Thoracic aorta (tissue), 2 donors: ENCODE measurements at places on chromosomes 1 and 21.

GRCh38 chr1:76288758-76289483 is 214.4 kb downstream of the ST6GALNAC3 start:
- no peak for DNase-seq

- DNase-seq: no peak
Observed at GRCh38 chr1:96715482-96715881, 6.1 kb upstream of the PTBP2 start.

DNA sequence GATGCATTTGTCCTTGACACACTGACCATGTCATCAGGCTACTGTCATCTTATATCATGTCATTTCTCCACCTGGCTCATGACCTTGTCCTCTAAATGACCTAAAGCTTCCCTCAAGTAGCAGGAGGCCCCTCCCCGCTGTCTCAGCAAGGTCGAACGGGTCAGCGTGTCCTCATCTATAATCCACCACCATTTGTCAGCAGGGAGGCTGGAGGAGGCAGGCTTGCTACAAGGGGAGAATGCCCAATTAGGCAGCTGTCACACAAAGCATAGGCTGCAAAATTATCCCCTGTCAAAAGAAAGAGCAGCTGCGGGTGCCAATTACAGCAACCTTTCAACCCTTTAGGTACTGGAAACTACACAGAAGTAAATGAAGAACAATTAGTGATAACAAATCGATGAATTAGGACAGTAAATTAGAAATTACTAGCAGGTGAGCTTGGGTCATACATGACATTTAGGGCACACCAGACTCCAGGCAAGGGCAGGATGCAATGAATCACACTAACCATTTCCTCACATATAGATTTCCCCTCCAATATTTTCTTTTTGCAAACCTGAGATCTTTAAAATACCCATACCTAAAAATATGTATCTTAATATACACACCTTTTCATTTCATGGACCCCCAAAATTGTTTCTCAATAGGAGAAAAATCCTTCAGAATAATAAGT is 61.2 kb downstream of the NRIP1 start:
- no peak for DNase-seq

- no peak for DNase-seq
Observed at GRCh38 chr1:115237023-115237422, 101.0 kb downstream of the NGF start.

DNA sequence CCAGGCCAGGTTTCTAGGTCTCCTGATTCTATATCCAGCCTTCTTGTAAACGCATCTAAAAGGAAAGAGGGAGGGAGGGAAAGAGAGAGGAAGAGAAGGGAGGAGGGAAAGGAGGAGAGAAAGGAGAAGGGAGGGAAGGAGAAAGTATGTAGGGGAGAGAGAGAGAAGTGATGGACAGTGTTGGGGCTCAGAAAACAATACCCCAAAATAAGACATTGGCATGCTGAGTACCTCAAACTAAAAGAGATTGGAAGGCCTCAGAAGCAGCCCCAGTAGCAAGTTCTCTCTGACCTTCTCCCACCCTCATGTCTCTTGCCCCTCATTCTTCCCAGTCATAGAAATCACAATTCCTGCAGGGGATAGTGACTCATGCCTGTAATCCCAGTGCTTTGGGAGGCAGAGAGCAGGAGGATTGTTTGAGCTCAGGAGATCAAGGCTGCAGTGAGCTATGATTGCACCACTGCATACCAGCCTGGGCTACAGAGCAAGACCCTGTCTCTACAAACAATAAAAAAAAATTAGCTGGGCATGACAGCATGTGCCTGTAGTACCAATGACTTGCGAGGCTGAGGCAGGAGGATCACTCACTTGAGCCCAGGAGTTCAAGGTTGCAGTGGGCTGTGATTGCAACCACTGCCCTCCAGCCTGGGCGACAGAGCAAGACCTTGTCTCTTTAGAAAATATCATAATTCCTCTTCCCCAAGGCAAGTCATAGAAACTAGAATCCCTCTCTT is 51.2 kb downstream of the DNTTIP2 start:
- DNase-seq: no peak

- no peak for DNase-seq
Observed at GRCh38 chr1:117112047-117112717, 9.4 kb downstream of the TRIM45 start.

DNA sequence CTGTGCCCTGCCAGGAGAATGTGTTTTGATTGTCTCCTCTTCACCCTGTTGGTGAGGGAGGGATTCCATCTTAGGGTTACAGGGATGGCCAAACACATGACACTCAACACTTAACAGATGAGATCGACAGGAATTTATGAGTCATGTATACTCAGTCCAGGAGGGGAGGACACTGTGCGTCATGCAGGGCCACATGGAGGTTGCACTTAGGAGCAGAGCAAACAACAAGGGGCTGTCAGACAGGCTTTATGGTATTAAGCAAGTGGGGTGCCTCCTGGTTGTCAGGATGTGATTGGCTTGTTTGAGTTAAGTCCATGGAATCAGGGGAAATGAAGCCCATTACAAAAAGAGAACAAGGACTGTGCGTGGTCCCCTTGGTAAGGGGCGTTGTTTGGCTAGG is 26.9 kb downstream of the EDARADD start:
- no peak for DNase-seq

DNA sequence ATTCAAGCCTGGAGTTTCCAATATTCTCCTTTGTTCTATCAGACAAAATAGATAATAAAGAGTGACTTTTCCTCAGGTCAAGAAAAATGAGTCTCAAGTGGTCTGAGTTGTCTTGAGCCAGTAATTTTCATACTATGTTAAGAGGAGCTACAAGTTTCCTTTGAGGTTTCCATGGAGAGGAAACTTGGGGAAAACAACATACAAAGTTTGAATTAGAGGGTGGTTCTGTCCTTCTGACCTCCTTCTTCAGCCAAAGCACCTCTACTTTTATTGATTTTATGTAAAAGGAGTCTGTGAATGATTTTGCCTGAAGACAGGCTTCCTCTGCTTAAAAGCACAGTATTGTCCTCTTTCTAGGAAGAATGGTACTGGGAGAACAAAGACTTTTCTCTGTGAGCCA is 497.2 kb upstream of the PKN2 start:
- DNase-seq: no peak

- DNase-seq: no peak
Observed at GRCh38 chr1:76075188-76075489, 593 bp downstream of the ST6GALNAC3 start.

- no peak for DNase-seq
Observed at GRCh38 chr1:221087919-221088318, 208.7 kb downstream of the HLX start.

GRCh38 chr21:15224346-15225086 is 159.7 kb upstream of the NRIP1 start:
- DNase-seq: no peak

GRCh38 chr1:152153996-152154395 is 5.0 kb downstream of the RPTN start:
- no peak for DNase-seq

DNA sequence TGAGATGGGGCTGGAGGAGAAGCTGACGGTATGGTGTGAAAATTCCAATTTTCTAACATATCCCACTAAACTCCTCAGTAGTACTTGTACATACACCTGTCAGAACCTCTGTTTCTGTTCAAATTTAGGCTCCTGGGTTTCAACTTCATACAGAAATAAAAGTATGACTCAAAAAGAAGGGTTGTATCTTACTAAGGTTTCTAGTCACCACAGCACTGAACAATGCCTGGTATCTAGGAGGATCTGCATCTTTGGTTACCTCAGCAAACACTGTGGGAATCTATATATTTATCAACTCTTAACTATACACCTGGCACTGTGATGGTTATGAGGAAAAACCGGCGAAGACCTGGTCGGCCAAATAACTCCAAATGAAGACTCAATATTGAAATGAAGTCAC is 13.8 kb downstream of the RBM34 start:
- no peak for DNase-seq

- DNase-seq: no peak
Observed at GRCh38 chr21:34946385-34946840, 102.7 kb downstream of the RUNX1 start.

DNA sequence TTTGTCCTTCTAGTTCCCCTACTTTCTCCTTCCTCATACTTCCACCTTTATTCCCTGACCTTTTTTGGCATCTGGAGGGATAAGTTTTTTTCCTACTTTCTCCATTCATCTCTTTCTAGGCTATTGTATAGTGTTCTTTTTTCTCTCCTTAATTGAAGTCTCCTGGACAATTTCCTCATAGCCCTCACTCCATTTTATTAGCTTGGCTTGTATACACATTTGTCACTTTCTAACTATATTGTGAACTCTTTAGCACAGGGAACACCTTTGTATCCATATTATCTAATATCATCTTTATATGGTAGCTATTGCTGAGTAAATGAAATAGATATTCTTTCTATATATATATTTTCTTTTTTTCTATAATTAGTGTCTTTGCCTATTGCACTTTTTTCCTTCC is 47.6 kb downstream of the TMED5 start:
- no peak for DNase-seq

DNA sequence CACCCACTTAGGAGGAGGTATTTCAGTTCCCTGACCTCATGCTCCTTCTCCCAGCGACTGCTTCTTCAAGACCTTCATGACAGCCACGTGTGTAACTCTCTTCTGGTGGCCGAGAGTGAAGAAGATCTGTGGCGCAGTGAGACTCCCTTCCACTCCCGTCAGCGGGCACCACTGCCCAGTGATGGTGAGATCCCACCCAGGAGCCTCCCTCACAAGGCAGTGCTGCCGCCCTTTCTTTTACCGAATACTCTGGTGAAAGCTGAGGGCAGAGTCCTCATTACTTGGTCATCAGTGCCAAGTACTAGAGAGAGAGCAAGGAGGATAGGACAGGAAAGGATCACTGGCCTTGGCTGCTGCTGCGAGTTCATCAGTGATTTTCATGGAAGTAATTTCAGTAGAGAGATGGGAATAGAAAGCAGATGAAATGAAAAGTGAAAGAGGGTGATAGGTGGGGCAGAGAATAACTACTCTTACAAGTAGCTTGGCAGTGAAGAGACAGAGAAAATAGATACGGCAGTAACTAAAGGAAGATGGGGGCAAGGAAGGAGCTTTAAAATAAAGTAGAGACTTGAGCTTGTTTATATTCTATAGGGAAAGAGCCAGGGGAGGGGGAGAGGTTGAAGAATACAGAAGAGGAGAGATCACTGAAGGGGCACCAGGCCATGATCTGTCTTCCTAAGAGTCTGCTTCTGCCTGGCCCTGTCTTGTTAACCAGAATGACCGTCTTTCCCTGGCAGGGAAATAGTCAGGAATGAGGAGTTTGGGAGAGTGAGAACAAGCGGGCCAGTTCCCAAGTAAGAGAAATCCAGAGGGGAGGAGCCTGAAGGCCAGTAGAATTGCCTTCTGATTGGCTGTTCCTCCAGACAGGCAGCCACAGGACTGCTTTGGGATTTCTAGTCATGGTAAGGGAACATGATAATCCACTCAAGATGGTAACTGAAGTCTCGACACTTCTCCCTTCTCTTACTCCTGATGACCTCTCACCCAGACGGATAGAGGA is 18.3 kb downstream of the HYI start:
- DNase-seq: no peak

DNA sequence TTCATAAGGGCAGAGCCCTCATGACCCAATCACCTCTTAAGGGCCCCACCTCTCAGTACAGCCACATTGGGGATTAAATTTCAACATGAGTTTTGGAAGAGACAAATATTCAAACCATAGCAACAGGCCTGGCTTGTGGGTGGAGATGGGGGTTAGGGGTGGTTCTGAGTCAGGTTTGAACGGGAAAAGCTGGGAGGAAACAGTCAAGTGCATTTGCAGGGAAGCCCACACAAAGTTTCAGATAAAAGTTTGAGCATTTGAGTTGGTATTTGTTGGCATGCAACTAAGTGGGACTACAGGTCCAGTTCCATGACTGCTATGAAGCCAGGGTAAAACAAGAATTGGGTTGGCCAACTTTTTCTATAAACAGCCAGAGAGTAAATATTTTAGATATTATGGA is 21.0 kb upstream of the PADI2 start:
- DNase-seq: no peak

GRCh38 chr1:62144238-62144831 is 50.3 kb upstream of the L1TD1 start:
- DNase-seq: no peak

DNA sequence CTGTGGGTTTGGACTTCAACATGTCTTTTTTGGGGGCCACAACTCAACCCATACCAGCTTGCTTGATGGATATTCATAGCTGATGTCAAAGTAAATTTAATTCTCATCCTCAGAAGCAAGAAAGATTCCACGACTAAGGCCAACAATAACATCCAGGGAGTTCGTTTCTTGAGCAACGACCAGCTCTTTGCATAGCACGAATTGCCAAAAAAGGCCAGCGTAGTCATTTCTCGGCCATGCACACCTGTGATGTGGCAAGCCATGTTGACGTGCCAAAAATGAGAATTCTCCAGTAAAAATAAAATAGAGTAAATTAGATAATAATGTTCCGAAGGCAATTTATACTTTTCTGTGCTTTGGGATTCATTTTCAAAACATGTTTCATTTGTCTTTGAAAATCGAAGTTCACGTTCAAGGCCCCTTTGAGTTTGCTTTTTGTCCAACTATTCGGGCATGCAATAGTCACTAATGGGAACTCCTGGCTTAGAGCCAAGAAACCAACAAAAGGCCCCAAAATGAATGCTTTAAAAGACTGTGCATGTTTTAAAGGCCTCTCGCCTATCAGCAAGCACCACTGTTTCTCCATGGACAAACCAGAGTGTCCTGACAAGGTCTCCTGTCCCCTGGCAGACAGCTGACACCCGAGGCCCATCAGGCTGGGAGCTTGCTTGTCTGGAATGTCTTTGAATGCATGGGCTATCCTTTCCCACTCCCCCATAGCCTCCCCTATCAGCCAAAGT is 14.4 kb upstream of the IGSF5 start:
- DNase-seq: no peak

DNA sequence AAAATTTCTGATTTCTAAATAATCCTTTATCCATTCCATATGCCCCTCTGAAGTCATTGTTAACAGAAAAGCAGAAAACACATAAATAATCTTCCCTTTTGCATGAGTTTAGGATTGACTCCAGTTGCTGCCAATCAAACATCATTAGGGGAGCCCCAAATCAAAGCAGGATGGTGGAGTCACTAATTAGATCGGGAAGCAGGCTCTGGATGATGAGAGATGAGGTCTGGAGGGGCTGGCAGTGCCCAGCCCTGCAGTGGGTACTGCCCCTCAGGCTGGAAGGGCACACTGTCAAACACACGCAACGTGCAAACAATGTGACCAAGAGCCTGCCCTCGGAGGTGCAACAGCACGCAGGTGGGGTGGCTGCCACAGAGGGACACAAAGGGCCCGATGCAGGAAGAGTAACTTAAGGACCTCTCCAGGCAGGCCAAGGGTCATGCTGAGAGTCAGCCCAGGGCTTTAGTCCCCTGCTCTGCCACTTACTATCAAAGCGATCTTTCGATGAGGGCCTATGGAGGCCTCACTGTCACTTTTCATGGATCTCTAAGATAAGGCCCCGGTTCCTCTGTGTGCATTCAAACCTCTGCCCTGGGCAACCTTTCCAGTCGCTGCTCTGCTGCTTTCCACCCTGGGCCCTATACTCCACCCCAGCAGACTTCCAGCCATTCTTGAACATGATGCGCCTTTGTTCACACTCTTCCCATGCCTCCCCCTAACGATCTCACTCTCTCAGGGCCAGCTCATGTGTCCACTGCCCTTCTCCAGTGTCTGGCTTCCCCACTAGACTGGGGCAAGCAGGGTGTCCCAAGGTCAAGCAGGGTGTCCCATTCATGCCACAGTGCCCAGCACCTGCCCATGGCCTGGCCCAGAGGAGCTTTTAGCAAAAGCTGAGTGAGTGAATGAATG is 98.9 kb downstream of the DMRTB1 start:
- DNase-seq: no peak
